NCI-H345 (cell line): ENCODE measurements at places on chromosomes 1 and 21.

GRCh38 chr1:21189421-21189820 is 12.7 kb upstream of the EIF4G3 start:
- DNase-seq = no peak

- DNase-seq = no peak
Observed at GRCh38 chr1:158961178-158961577, 29.8 kb downstream of the PYHIN1 start.

DNA sequence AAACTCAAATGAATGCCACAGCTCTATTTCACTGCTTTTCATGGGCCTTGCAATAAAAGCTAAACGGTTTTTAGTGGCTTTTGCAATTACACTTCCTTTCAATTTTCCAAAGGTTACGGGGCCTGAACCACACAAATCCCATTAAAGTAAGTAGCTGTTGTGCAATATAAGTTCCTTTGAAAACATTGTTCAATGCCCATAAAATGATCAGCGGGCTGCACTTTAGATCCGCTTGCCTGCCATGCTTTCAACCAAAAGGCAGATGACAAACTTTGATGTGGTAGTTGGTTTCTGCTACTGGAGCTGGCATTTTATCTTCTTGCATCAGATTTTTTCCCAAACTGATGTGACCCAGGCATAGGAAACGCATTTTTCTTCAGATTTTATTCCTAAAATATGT is 50.2 kb downstream of the PRRX1 start:
- no peak for DNase-seq

DNA sequence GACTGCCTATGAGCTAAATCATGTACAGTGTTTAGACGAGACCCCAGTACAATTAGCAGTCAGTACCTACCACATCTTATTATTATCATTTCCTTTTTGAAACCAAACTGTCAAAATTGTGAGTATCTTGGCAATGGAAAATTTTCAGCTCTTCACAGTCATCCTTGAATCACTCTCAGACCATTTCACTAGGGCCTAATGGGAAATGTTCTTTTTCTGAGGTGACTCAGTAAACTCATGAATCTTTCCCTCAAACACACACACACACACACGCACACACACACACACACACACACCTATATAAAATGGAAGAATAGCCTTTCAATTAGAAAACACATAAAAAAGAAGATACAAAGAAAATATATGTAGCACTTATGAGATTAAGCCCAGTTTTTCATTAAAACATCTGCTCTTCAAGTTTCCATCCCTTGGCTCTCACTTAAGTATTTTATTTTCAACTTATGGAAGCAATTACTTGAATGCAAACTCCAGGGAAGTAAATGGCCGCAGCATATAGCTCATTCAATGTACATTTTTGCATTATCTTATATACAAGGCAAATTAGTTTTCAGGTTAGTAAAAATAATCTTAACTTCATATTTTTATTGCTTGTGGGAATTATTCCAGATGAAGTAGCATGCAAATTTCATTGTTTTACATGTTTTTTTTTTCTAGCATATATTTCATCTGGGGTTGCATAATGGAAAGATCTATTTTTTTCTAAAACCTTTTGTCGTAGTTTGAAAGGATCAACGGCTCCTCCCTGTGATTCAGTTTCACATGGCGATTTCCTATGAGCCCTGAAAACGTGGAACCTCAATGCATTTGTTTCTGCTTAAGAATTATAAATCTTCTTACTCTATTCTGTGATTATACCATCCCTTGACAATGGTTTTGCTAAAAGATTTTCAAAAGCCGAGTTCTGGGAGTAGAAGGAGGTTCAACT is 46.3 kb upstream of the TMPRSS15 start:
- DNase-seq = no peak
